NCI-H345 (cell line): ENCODE measurements at places on chromosomes 2 and 18.
A peak's percentile ranks its signal among the peaks of the same experiment; 100 is the strongest.

- no peak for DNase-seq
Observed at GRCh38 chr18:78716022-78716421, 263.6 kb upstream of the SALL3 start.

DNA sequence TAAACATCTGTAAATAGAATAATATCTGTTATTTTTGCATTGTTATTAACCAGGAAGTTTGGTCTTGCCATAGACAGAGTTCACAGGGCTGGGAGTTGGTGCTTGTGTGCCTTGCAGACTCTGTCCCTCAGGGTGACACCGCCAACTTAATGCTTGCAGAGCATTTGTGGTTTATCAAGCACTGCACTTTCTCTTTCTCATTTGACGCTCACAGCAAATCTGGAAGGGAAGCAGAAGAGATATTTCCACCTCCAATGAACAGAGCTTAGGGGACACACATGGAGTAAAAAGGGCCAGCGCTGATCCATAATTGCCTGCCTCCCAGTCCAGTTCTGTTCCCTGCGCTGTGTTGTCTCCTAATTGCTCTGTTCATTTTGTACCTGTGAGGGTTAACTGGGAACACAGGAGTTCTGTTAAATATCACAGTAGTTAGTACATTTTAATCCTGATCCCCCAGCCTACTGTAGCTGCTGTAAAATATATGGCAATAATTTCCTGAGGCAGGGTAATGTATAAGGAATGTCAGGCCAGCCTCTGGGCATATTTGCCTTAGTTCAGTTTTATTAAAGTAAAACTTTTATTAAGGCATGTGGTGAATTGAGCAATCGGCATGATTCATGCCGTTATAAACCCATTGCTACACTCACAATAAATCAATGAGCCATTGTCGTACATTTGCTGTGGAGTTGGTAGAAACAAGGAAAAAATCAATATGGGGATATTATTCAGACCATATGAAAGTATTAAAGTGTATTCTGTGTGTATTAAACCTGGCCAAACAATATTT is 182.5 kb upstream of the OSR1 start:
- DNase-seq: no peak

DNA sequence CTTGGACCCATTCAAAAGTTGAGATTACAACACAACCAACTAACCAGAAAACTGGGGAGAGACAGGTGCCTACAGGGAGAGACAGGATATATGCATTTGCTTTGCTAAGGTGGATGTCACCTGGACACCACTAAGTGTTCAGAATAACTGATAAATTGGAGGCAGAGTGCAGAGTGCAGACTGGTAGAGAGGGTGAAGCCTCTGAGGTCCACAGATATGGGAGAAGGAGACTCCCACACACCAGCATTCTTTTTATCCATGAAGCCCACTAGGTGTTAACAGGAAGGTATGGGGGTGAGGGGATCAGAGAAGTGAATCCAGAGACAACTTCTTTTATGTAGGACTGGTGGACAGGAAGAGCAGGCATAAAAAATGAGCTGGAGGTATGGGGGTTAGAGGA is 1310.0 kb upstream of the ZEB2 start:
- DNase-seq: no peak

- no peak for DNase-seq
Observed at GRCh38 chr2:64937687-64938491, 51.3 kb upstream of the SLC1A4 start.

DNA sequence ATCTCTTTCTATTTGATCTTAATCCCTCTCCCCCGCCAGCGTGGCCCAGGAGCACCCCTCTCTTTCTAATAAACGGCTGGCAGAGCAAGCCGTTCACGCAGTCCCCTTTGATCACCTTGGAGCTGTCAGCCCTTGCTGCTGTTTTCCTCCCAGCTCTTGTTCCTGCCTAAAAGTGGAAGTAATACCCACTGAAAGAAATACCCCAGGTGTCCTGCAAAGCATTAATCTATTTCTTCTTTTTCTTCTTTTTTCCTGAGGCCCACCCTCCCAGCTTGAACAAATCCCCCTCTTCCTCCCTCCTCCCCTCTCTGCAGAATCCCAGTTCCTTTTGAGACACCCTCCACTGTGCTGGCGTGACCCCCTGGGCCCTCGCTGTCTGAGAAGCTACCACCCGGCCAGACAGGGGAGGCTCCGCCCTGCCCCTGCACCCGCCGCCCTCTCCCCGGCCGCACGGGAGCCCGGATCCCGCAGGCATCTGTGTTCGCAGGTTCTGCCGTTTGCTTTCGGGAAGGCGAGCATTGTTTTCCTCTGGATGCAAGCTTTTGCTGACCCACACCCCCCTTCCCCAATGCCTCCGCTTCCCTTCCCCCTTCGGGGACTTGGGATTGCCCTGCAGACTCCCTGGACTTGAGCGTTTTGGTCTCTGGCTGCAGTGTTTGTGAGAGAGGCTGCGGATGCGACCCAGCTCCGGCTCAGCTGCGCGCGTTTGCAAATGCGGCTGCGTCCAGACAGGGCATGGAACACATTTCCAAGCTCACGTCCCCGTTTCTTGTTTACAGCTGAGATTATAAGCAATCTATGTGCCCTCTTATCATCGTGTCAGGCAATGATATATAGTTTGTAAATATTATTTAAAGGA is 631.5 kb downstream of the NYAP2 start:
- peak; percentile 80 for DNase-seq

GRCh38 chr2:237207646-237208045 is 122.0 kb downstream of the COPS8 start:
- no peak for DNase-seq

DNA sequence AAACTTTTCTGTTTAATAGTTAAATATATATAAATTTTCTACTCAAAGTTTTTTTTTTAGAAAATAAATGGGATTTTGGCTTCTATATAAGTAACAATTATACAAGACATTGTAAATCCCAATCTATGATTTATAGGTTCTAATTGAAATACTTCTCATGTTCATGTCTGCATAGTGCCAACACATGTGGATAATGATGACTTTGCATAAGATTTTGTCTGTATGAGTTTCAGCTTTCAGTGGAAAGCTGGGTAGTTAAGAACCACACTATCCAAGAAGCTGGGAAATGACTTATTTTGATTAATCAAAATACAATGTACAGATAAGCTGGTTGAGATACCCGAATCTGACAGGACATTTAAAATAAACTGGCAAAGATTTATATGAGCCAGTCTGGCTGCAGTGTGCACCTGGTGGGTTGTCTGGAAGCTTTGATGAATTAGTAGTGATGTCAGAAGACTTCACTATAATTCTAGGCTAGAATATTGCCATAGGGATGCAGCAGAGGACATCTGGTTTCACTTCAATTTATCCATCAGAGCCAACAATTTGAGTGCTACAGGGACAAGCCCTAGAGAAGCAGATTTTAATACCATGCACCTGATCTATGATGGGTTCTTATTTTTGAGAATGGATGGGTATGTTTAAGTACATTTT is 45.4 kb downstream of the EML6 start:
- no peak for DNase-seq

DNA sequence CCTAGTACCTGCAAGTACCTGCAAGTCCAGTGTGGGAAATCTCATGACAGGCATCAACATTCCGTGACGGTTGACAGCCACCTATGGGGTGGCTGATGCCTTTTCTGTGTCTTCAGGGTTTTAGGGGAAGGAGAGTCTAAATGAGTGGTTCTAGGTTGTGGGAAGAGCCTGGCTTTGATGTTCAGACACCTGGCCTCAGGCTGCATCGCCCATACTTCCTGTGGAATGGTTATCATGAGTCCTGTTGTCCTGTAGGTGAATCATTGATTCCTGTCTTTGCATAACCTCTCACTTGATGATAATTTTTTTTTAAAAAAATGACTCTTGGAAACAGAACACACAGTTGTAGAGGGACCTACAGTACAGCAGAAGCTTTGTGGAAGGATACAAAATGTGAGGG is 108.9 kb downstream of the NEDD4L start:
- DNase-seq: no peak

GRCh38 chr2:35871672-35872071 is 483.9 kb upstream of the CRIM1 start:
- DNase-seq: no peak

GRCh38 chr2:142395291-142395690 is 264.5 kb upstream of the LRP1B start:
- DNase-seq: no peak

DNA sequence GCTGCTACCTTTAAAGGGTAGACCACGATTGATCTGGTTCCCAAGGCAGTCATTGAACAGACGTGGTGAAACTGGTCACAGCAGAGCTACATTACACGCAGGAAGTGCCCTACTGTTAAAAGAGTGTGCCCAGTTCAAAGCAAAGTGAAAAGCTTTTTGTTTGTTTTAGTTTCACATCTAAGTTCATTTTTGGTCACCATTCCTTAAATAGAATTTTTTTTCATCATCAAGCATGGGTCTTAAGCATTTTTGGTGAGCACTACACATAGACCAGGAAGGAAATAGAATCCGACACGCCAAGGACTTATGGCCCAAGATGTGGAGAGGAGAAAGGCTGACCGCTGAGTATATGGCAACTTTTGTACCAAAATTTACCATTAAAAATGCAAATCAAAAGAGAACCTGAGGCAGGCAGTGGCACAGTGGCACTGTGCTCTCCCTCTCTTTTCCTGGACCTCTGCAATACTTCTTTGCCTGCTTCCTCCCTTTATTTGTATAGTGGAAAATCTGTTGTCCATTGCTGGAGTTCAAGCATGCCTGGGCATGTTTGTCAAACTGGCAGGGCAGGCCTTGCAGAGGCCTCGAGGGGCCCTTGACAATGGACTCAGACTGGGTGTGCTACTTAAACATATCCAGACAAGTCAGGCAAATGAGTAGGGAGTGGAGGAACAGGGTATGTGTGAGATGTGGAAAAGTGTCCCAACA is 42.6 kb upstream of the HNRNPA3 start:
- peak; percentile 93 for DNase-seq
